GM19239 (cell line): ENCODE measurements at places on chromosomes 2 and 18.

GRCh38 chr2:68222287-68222686 lies 30.0 kb downstream of the PPP3R1 start:
- DNase-seq: no peak

GRCh38 chr2:120398996-120399888 lies 53.3 kb downstream of the INHBB start:
- DNase-seq: no peak

GRCh38 chr18:48446582-48447225 lies 37.5 kb upstream of the ZBTB7C start:
- DNase-seq: peak; percentile 32

DNA sequence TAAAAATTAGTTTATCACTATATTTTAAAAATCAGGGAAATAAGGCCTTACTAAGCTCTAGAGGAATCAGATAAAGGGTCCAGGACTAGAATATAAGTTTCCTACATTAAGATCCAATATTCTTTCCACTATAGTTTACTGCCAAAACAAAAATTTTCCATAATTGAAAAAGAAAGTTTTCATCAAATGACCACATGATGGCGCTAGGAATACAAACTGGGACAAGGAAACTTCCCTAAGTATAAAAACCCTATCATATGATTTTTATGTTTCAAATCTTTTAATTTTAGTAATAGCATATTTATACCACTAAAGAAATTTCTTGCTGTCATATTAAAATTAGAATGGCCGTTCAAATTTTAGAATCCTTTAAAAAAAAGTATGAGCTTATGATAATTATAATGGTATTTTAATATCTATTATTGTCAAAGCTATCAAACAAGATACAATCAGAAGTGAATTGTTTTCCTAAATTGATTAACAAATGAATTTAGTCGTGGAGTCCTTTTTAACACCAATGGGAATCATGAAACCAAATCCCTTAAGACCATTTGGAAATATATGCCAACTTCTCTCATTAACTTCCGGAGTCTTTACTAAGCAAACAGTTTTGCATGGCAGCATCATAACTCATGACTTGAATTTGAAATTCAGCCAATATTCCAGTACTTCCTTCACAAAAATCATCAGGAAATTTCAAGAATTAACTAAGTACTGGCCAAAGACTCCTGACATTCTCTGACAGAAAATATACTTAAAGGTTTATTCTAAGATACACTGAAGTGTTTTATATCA lies 70.3 kb downstream of the SCN1A start:
- DNase-seq: no peak

DNA sequence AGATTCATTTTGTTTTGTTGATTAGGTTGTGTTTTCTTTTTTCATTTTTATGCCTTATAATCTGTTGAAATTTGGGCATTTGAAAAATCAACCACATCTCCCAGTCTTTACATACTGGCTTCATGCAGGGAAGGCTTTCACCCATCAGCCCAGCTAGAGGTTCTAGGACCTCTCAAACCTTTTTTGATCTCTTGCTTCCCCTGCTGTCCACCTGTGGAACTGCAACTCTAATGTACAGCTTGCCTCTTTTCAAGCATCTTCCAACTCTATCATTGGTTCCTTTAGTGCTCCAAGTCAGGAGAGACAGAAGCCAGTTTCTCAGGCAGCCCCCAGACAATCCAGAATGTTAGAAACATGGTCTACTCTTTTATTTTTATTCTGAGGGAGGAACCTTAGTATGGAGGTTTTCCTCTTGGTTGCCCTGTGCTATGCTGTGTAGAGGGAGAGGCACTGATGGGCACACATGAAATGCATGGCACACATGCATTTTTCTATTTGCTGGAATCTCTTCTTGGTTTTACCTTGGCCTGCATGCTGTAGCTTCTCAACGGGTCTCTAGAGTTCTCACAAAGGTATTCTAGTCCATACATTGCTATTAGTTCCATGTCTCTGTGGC lies 107.2 kb upstream of the L3MBTL4 start:
- peak; percentile 10 for DNase-seq

DNA sequence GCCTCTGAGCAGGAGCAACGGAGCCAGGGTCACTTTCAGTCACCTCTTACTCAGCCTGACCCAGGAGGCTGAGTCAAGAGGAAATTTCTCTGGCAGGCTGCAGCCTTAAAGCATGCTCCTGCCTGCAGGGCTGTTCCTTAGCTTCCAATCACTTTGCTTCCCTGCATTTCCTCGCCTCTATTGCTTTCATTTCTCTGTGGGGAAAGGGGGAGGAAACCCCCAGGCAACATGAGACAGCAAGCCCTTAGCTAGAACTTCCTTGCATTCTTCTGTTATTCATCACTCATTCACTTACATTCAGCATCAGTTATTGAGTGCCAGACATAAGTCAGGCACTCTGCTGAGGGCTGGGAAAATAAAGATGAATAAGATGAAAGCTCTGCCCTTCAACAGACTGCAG lies 13.0 kb downstream of the XDH start:
- no peak for DNase-seq

GRCh38 chr2:195252018-195252417 lies 405.0 kb upstream of the SLC39A10 start:
- DNase-seq: no peak

- DNase-seq: no peak
These were observed 233.0 kb downstream of the TFCP2L1 start for GRCh38 chr2:121052023-121052422.

DNA sequence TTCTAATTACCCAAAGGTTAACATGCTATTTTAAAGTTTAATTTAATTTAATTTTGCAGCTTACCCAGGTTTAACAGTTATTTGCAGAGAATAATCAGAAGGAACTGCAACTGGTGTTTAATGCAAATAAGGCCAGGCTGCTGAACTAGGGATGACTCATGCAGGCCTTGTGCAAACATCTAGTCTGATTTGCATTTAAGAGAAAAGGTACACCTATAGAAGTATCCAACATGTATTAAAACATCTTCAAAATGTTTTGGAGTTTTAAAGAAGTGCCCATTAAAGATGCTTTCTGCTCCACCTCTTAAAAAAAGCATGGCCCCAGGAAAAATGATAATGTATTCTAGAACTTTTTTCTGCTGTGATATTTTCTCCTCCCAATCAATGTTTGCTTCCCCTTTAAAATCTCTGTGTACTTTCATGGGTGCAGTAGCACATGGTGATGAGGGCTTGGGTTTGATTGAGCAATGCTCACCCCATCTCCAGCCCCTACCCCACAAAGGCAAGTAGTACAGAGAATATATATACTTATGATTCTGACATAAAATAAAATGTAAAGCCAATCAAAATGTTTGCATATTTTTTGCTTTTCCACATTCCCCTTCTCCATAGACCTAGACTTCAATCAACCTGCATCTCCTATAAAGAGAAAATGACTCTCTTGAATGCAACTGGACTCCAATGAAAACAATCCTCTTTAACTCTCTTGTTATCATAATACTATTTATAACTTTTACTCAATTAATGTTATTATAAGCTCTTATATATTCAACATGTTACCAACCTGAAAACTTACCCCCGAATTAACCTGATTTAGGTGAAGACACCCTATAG lies 54.1 kb downstream of the ATP8B1 start:
- peak; percentile 25 for DNase-seq

- DNase-seq: no peak
These were observed 472.0 kb upstream of the ETAA1 start for GRCh38 chr2:66925128-66925527.

DNA sequence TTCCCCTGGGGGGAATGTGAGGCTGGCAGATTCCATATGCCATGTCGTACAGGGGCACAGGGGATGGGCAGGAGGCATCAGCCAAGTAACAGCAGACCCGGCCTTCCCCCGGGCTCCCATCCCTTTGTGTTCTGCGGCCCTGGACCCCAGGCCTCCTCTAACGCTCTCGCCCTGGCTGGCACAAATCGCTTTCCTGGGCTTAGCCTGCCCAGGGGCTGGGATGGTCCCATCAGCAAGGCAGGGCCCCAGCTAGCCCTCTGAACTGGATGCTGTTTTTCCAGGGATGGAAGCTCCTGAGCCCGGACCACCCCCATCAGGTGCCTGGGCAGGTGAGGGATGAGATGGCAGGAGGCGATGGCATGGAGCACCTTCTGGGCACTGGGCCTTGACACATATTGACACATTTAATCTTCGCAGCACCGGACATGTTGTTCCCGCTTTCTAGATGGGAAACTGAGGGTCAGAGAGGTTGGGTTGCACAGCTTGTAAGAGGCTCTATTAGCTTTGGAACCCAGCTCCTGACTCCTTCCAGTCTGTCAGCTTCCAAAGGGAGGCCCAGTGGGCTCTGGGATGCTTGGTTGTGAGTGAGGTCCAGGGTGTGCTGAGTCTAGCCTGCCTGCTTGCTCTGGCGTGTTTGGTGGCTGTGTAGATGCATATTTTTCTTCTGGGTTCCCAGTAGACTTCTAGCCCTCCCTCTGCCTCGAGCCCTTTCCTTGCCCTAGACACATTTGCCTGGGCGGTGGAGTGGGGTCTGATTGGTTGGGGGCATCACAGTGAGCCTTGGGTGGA lies 40.3 kb downstream of the GLI2 start:
- no peak for DNase-seq

- peak; percentile 79 for DNase-seq
These were observed 18.3 kb downstream of the YPEL5 start for GRCh38 chr2:30165050-30165520.

- DNase-seq: no peak
These were observed 92.8 kb upstream of the BARD1 start for GRCh38 chr2:214902286-214902685.

- no peak for DNase-seq
These were observed 131.3 kb upstream of the TWIST2 start for GRCh38 chr2:238716585-238716984.

DNA sequence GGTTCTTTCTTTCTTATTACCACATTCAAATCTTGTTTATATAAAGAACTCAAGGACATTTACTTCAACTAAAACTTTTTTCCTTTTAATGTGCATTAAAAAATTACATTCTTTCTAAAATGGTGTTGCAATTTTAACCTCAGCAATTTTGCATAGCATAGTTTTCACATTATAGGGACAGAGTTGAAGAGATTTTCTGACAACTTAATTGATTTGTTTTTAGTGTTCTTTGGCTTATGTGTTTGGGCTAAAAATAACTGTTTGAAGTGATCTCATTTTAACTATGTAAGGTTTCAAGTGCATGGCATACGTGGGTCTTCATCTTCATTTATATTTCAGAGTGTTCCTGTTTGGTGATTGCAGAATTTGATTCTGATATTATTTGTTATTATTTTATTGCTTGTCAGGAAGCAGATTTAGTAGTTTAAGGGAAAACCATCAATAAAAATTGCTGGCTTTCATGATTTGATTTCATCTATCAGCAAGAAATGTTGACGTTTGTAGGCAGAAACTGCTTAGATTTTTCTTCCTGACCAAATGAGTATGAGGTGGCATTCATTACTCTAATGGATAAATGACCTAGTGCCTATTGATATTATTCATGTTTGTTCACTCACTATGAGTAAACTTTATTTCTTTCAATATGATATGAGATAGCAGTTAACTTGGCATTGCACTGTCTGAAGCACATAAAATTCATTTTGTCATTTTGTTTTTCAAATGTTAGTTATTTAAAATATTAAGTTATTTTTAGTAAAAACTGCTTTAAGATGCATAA lies 398.4 kb downstream of the NUP35 start:
- DNase-seq: no peak

DNA sequence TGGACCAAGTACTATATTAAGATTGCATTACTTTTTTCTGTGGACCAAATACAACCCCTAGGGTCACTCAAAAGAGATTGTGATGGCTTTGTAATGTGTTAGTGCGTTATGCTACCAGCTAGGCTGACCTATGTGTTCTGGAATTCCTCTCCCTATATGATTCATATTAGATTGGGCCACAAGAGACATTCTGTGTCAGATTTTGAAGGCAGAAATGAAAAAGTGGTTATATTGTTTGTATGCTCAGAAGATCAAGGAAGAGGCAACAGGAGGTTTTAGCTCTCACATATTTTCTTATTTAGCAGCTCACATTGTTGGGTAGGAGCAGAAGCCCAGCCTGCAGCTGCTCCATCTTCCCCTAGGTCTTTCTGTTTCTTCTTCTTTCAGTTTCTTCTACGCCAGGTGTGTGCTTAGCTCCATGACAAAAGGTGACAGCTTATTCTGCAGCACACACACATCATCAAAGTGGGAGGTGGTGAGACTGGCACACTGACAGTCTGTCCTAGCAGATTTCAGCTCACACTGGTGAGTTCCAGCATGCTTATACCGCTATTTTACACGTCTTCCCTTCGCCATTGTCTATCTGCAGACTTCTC lies 156.8 kb upstream of the UBE2E3 start:
- no peak for DNase-seq

DNA sequence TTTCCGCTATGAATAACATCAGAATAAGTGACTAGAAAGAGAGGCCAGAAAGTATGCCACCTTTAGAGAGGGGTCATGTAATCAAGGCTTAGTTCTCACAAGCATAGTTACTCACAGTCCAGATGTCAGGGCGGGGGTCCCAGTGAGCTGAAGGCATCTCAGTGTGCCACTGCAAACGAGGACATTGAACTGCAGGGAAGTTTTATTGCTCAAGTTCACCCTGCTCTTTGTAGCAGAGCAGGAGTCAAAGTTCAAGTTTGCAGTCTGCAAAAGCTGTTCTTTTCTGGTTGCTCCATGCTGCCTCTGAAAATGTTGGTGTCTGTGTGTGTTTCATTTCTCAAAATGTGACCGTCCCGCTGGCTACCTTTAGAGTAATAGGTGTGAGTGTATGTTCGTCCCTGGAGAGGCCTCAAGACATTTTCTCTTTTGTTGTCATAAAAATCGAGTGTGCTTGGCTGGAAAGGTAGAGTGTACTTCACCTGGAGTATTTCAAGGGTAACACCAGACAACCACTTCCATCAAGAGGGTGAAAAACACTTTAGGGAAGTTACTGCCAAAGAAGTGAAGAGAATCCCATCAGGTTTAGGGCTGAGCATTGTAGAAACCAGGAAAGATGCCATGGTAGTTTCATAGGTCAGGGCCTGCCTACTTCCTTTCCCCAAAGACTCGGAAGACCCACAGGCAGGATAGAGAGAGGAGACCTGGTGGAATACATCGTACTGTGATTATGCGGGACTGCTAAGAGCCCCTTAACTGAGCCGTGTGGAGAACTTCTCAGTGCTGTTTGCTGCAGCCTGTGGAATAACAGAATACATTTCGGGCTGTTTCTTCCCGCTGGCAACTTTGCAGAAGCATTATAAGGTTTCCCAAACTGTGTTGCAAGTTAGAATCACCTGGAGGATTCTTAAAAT lies 89.9 kb downstream of the LYPD6 start:
- no peak for DNase-seq

- no peak for DNase-seq
These were observed 1399.0 kb upstream of the ZEB2 start for GRCh38 chr2:145918951-145919350.

DNA sequence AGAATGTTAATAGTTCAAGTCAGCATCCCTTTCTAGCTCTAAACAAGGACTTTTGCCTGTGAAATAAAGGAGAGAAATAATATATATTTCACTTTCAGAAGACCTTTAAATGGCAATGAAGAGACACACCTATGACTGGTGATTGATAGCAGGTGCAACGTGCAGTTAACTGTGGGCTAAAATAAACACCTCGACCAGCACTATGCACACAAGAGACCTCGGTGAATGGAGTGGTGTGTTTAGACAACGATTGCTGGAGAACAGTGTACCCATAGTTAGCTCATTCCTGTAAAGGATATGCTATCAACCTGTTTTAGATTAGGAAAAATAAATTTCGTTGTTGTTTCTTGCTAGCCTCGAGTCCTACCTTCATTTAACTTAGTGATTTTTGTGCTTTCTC lies 143.4 kb downstream of the NR4A2 start:
- no peak for DNase-seq
